ENCODE measurements at places on chromosomes 2 and 18.

GRCh38 chr2:36376319-36376765 is 20.8 kb downstream of the CRIM1 start:
- no peaks in the 10 kb centered on the region for H3K36me3 ChIP-seq
- H3K4me1 ChIP-seq = peaks cover 71% of the 10 kb centered on the region
- peak overlapping the region; percentile 1 for H3K4me3 ChIP-seq
- peak overlapping the region; percentile 45 for H3K27ac ChIP-seq

DNA sequence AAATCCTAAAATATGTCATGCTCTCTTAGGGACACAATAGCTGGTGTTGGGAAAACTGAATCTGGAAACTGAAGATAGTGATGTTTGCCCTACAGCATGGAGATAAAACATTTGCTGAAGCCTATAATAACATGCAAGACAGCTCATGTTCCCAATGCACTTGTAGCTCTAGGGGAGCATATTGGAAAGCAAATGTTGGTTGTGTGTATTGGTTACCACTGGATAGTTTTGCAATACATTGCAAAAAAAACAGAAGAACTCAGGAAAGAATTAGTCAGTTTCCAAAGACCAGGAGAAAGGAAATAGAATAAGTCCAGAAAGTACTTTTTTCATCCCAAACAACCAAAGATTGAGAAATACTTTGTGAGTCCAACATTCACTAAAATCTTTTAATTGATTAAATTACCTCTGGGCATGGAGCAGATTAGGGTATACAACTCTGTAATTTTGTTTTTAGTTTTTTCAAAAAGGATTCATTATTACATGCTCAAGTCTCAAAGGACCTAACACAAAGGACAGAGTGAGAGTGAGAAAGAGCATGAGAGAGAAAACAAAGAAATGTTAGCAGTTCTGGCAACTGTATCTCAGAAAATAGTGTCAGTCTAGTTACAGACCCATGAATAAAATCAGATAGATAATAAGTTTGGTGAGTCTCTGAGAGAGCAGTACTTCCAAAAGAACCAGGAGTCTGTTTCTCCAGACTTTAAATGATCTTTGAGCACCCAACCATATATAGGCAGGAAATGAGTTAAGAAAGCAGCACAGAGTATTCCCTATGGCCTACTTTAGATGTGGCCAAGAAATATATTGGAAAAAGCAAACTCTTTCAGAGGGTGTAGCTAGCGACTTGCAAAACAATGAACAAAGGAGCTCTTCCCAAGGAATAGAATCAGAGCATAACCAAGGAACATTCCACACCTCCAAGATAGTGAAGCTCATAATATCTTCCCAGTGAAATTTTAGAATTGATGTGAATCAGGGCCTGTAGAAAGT is 36.6 kb upstream of the COL3A1 start:
- H3K4me3 ChIP-seq = no peak overlapping the region
- peak overlapping the region; percentile 79 for H3K27ac ChIP-seq

DNA sequence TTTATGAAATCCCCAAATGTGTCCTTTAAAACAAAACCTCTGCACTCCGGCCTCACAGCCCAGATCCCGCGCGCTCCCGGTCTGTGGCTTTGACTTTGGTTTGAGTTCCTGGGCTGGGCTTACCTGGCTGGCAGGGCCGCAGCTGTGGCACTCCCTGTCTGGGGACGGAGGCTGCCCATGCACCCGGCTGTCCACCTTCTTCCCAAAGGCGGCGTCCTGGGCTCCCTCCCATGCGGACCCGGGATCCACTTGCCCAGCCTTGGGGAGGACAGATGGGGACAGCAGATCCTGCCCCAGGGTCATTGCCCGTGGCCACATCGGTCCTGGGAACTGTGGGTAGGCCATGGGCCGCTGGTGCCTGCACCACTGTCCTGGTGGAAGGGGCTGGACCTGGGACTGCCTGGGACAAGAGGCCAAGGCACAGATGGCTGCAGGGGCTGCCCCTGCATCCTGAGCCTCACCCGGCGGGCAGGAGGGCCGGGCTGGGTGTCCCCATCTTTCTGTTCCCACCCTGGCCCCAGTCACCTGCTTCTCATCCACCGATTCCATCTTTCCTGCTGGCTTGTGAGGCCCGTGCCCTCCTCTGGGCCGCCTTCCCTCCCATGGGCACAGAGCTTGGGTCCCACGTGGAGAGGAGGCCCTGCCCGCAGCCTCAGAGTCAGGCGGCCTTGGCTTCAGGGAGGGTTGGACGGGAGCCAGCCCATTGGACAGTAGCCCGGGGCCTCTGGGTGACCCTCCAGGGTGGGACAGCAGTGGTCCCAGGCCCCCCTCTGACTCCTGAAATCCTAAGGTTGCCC is 27.7 kb downstream of the NFATC1 start:
- H3K27me3 ChIP-seq = no peaks in the 10 kb centered on the region
- no peak for DNase-seq
- H3K27ac ChIP-seq = no peak overlapping the region

DNA sequence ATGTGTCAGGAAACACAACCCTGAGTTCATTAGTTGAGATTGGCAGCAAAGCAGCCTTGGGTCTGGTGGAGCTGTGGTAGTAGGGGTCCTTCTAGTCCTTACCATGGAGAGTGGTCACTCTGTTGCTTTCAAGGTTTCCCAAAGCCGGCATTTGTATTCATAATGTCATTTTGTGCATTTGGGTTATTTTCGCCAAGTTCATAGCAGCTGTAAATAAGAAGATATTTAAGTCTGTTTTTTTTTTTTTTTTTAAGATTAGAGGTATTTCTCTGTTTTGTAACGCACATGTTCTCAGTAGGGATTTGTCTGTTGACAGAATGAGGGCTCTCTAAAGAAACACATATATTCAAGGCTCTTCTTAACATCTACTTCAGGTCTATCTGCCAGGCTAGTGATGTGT is 114.1 kb downstream of the PRPF40A start:
- H3K4me1 ChIP-seq = no peaks in the 10 kb centered on the region
- H3K36me3 ChIP-seq = peaks cover 8% of the 10 kb centered on the region
- H3K27me3 ChIP-seq = no peaks in the 10 kb centered on the region
- no peak overlapping the region for H3K27ac ChIP-seq

DNA sequence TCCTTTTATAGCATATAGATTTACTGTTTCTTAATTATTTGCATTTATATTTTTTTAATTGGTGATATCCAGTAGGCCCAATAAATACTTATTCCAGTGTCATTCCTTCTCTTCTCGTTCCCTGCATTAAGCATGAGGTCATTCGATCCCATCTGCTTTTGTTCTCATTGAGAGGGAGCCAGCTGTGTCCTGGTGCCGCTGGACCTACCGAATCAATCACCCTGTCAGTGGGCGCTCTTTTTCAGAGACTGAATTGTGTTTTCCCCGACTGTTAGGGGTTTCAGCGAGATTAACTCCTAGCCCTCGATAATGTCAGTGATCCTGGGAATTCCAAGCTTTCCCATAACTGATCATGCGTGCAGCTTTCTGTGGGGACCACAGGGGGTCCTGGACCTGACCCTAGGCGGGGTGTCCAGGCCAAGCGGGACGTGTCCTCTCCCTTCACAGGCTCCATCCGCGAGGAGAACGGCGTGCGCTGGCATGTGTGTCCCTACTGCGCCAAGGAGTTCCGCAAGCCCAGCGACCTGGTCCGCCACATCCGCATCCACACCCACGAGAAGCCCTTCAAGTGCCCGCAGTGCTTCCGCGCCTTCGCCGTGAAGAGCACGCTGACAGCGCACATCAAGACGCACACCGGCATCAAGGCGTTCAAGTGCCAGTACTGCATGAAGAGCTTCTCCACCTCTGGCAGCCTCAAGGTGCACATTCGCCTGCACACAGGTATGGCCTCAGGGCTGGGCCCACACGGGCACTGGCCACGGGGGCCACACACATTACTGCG is 72.4 kb downstream of the ZNF236 start:
- peaks cover 63% of the 10 kb centered on the region for H3K36me3 ChIP-seq
- H3K4me1 ChIP-seq = no peaks in the 10 kb centered on the region
- no peak overlapping the region for H3K4me3 ChIP-seq
- no peaks in the 10 kb centered on the region for H3K27me3 ChIP-seq
- DNase-seq = no peak
- no peak overlapping the region for H3K27ac ChIP-seq

DNA sequence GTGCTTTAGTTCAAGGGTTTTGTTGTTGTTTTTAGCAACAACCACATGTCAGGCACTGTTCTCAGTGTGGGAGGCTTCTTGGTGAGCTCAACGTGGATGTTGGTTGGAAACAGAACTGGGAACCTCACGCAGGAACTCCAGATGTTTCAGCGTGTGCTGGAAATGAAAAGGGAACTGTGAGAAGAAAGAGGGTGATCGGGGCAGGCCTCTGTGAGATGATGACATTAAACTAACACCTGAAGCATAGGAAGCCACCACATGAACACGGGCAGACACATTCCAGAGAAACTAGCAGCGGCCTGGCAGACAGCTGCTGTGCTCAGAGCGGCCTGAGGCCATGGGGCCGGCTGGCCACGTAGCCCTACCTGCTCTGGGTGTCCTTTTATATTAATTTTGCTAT is 66.4 kb downstream of the COA5 start:
- no peaks in the 10 kb centered on the region for H3K27me3 ChIP-seq
- H3K36me3 ChIP-seq = peaks cover 50% of the 10 kb centered on the region
- no peak overlapping the region for H3K27ac ChIP-seq
- no peak for DNase-seq
- no peak overlapping the region for H3K4me3 ChIP-seq
- H3K4me1 ChIP-seq = no peaks in the 10 kb centered on the region

DNA sequence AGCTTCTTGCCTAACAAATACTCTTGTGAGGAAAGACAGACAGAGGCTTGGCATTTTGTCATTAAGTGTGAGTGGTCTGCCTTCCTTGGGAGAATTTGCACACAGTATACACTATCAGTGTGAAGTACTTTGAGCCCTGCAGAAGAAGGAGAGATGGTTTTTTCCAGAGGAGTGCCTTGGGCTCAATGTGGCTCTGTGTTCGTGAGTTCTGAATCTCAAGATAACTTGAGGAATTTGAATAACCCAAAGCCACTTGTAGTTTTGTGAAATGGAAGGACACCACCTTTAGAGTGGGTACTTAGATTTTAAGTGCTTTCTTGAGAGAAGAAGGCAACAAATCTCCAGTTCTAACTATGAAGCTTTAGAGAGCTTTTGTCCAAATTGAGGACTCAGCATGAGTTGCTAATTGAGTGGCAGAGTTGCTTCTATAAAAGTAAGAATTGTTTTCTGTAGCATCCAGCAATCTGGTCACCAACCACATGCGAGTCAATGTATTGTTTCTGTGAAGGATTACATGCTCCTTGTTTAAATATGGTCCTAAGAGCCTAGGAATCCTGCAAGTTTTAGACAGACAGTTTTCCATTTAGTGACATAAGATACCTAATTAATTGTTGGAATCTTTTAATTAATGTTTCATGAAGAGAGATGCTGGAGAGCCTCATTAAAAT is 68.3 kb downstream of the BABAM2 start:
- H3K36me3 ChIP-seq = no peaks in the 10 kb centered on the region
- no peaks in the 10 kb centered on the region for H3K27me3 ChIP-seq
- H3K4me1 ChIP-seq = no peaks in the 10 kb centered on the region
- DNase-seq = no peak
- no peak overlapping the region for H3K4me3 ChIP-seq

GRCh38 chr2:190625691-190626090 is 23.2 kb upstream of the NAB1 start:
- H3K27me3 ChIP-seq = no peaks in the 10 kb centered on the region
- no peak for DNase-seq
- peaks cover 4% of the 10 kb centered on the region for H3K4me1 ChIP-seq
- no peak overlapping the region for H3K4me3 ChIP-seq
- no peak overlapping the region for H3K27ac ChIP-seq

- peaks cover 15% of the 10 kb centered on the region for H3K36me3 ChIP-seq
- H3K4me3 ChIP-seq = no peak overlapping the region
- peak overlapping the region; percentile 87 for H3K27ac ChIP-seq
- peaks cover 6% of the 10 kb centered on the region for H3K27me3 ChIP-seq
- DNase-seq = no peak
Observed at GRCh38 chr2:240996161-240996833, 2.1 kb upstream of the SNED1 start.

GRCh38 chr2:225033440-225034318 is 8.6 kb downstream of the DOCK10 start:
- no peaks in the 10 kb centered on the region for H3K36me3 ChIP-seq
- no peaks in the 10 kb centered on the region for H3K27me3 ChIP-seq
- DNase-seq = no peak
- H3K27ac ChIP-seq = no peak overlapping the region
- no peaks in the 10 kb centered on the region for H3K4me1 ChIP-seq

GRCh38 chr2:237299906-237300305 is 114.1 kb downstream of the COL6A3 start:
- H3K4me1 ChIP-seq = peaks cover 4% of the 10 kb centered on the region
- DNase-seq = no peak
- no peaks in the 10 kb centered on the region for H3K27me3 ChIP-seq
- H3K4me3 ChIP-seq = no peak overlapping the region

GRCh38 chr2:20443276-20443920 is 3.5 kb upstream of the RHOB start:
- peaks cover 9% of the 10 kb centered on the region for H3K36me3 ChIP-seq
- peaks cover 54% of the 10 kb centered on the region for H3K4me1 ChIP-seq
- H3K27ac ChIP-seq = peak overlapping the region; percentile 82
- no peak overlapping the region for H3K4me3 ChIP-seq

DNA sequence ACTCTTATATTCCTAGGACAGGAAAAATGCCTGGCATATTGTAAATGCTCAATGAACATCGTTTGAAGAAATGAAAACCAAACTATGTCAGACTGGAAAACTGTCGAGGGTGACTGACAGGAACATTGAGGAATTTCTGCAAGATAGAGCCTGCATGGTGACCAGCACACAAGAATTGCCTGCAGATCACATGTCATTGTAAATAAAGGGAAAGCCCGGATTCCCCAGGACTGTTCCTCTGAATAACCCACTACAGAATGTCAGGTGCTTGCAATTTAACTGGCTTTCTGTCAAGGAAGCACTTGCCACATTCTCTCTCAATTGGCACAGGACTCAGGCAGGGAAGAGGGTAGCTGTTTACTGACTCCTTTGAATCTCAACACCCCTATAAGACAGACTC is 129.0 kb upstream of the REG3G start:
- no peaks in the 10 kb centered on the region for H3K27me3 ChIP-seq
- H3K27ac ChIP-seq = no peak overlapping the region
- H3K36me3 ChIP-seq = no peaks in the 10 kb centered on the region
- H3K4me1 ChIP-seq = no peaks in the 10 kb centered on the region
- no peak overlapping the region for H3K4me3 ChIP-seq
- no peak for DNase-seq

DNA sequence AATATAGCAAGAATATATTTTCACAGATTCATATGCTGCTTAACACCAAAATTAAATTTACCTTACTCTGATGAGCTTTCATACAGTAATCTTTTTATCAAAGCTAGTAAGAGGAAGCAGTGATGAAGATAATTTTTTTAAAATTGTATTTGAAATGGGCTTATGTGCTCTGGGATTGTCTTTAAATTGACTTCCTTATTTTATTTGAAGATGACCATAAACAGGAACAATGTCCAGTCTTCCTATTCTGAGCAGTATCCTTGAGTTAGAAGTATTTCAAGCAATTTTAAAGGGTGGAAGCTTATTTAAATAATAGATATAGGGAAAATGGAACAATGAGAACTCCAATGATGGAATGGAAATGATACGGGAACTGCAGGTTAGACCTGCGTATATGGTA is 211.6 kb downstream of the MCFD2 start:
- no peak overlapping the region for H3K27ac ChIP-seq
- no peak overlapping the region for H3K4me3 ChIP-seq
- H3K4me1 ChIP-seq = peaks cover 7% of the 10 kb centered on the region
- DNase-seq = no peak

- H3K4me3 ChIP-seq = peak overlapping the region; percentile 66
- no peaks in the 10 kb centered on the region for H3K27me3 ChIP-seq
- peak overlapping the region; percentile 83 for H3K27ac ChIP-seq
- no peak for DNase-seq
- H3K36me3 ChIP-seq = no peaks in the 10 kb centered on the region
Observed at GRCh38 chr2:95166065-95166763, 605 bp downstream of the ZNF2 start.
